ENCODE measurements at places on chromosomes 11 and 22.

DNA sequence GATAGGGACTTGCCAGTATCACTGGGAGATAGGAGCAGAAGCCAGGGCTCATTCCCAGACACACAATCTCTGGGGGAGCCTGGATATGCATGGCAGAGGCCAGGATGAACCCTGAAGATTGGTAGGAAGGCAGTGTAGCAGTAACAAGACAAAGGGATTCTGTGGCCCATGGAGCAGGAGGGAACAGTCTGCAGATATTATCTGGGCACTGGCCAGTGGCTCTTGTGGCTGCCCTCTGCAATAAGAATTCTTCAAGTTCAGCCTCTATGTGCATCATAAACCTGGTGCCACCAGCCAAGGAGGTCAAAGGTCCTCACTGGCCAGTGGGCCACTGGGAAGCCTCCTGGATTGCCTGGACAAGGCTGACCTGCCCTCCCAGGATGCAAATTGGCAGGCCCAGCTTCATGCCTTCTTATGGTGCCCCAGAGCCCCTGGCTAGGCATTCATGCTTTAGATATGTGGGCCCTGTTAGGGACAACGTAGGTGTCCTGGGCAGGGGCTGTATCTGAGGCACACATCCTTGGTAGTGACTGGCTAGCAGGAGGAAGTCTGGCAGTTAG, 29.2 kb downstream of the KCNQ1OT1 start:
- DNase-seq = no peak

GRCh38 chr22:33853200-33854097, 66.8 kb downstream of the LARGE1 start:
- DNase-seq = peak; percentile 90

DNA sequence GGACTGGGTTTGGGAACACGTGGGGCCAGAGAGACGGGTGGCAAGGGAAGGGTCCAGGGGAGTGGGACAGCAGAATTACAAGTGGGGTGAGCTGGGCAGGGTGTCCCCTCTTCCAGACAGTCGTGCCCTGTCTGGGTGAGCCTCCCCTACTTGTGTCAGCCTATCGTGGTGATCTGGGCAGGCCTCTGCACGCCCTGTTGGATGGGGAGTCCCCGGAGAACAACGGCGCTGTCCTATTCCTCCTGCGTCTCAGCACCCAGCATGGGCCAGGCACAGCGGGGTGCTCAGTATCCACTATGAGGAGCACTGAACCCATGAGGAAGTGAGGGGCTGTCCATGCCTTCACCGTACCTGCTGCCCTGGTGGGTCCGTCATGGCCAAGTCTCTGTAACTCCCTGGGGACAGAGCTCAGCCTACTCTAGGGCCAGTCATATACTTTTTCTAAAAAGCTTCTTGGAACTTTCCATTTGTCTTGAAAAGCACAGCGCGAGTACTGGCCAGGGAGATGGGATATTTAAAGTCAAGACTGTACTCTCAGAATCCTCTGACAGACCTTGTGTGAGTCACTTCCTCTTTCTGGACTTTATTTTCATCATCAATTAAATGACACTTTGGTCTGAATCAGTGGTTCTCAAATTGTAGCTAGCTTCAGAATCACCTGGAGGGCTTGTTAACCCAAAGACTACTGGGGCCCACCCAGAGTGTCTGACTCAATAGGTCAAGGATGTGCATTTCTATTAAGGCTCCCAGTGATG, 81.7 kb upstream of the NECTIN1 start:
- DNase-seq = peak; percentile 6

GRCh38 chr11:117664897-117665296, 132.1 kb downstream of the DSCAML1 start:
- no peak for DNase-seq

DNA sequence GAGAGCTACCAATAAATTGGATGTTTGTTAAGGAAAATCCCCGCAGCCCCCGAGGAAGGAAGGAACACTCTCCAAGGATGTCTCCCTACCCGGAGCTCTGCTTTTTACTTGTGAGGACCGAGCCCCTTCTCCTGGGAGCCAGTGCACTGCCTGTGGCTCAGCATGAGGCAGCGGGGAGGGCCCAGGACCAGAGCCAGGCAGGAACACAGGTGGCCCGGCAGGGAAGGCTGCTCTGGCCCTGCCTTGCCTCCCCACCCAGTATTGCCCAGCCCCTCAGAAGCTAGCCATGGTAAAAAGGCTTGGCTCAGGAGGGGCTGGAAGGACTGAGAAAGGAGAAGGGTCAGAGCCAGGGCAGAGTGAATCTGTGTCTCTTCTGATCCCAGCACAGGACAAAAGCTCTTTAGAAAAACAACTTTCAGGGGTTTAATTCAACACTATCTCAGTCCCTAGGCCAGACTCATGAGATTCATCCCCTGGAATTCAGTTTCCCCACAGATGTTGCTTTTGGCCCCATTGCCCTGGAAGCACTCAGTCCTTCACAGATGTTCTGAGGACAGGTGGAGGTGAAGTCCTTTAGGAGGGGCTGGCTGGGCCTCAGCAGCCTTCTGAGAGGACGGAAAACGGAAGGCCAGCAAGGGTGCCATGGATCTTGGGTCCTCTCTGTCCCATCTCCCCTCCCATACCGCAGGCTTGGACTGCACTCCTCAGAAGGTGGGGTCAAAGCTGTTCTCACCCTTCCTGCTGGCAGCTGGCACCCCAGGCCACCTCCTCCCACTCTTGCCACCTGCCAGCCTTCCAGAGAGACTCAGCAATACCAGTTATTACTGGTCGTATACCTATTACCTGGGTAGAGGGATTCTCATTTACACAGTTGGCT, 318.9 kb downstream of the NTM start:
- no peak for DNase-seq

- DNase-seq = no peak
Observed at GRCh38 chr11:79439410-79439885, 1.4 kb downstream of the TENM4 start.

- no peak for DNase-seq
Observed at GRCh38 chr11:80844110-80844819, 1403.4 kb upstream of the TENM4 start.

- no peak for DNase-seq
Observed at GRCh38 chr11:132064987-132065620, 694.7 kb downstream of the NTM start.

GRCh38 chr22:48143856-48144255, 1381.4 kb downstream of the TBC1D22A start:
- no peak for DNase-seq

- no peak for DNase-seq
Observed at GRCh38 chr11:66595245-66595904, 2.4 kb downstream of the CCS start.

DNA sequence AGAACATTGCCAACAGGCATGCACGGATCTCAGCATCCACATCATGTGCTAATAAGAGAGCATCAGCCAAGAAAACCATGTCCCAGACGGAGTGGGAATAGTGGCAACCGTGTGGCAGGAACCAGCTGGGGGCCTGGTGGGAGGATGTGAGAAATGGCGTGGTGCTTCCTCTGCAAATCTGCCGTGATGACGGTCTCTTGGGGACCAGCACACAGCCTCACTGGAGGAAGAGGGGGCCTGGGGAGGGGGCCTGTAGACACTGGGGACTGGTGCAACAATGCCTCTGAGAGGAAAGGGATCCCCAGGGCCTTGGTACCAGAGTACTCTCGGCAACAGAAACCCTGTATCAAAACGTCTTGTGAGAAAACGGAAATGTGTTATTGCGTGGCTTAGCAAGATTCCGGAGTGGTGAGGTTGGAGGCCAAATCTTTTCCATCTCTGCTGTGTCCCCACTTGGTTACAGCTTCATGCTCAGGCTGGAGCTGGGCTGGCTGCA, 154.3 kb upstream of the TBCEL start:
- no peak for DNase-seq

GRCh38 chr11:114159320-114159719, 99.8 kb downstream of the ZBTB16 start:
- peak; percentile 12 for DNase-seq

DNA sequence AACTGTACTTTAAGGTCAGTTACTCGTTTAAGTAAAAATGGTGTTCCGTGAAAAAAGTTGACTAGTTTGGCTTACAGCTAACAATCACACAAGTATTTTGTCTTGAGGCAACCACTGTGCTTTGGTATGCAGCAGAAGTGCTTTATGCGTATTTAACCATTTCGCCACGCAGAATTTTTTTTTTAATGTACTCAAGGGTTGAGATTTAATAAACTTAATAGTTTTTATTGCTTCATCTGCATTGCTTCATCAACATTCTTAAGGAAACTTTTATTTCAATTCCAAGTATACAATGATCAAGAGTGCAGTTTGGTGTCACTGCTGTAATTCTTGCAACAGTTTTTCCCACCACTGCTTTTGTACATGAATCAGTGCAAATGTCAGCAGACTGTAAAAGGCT, 66.4 kb downstream of the ZNRF3 start:
- no peak for DNase-seq

DNA sequence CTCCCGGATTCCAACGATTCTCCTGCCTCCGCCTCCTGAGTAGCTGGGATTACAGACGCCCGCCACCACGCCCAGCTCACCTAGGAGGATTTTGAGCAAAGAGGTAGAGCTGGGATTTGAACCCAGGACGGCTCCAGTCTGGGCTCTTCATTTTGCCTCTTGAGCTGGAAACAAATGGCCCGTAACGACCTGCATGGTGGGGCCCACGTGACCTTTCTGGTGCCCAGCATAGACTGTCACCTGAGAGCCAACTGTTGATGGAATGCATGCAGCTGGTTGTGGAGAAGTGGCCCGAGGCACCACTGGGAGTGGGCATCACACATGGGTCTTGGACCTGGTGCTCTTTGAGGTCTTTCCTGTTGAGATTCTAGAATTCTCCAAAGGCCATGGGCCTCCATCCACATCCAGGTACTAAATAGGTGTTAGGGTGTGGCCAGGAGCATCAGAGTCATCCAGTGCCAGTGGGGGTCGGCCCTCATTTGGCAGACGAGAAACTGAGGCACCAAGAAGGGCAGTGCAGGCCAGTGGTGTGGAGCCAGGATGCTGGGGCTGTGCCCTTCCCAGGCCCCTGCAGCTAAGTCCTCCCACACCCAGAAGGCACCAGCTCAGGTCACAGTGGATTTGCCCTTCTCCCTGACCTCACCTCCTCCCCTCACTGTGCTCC, 3.9 kb downstream of the ATF4 start:
- DNase-seq = peak; percentile 44

DNA sequence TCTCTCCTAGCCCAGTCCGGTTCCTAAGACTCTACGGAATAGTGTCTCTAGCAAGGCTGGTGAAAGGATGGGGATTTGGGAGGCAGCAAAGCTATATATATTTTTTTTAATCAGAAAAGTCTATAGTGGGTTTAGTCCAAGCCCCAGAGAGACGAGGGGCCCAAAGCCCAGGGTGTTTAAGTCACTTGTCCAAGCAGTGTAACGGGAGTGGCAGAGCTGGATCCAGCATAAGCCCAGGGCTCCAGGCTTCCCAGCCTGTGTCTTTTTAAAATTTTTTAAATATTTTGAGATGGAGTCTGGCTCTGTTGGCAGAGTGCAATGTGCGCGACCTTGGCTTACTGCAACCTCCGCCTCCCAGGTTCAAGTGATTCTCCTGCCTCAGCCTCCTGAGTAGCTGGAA, 6.8 kb downstream of the GRIK4 start:
- no peak for DNase-seq

DNA sequence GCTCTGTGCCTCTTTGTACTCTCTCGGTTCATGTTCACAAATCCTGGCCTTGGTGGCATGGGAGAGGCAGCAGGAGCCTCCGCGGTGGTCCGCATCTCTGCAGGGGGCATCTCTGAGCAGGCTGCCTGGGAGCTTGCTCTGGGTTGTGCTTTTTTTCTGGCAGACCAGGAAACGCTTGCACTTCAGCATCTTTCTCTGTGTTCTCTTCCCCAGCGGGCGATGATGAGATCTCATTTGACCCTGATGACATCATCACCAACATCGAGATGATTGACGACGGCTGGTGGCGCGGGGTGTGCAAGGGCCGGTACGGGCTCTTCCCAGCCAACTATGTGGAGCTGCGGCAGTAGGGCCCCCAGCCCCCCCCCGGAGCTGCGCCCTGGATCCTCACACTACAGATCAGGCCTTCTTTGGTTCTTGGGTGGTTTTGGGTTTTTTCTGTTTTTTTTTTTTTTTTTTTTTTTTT, 36.5 kb downstream of the CTTN start:
- DNase-seq = no peak

All from NAMALWA (cell line).